ENCODE measurements at places on chromosomes 3 and 15.

GRCh38 chr3:172314591-172315160 lies 133.6 kb downstream of the GHSR start:
- no peak for DNase-seq

- no peak for DNase-seq
Observed at GRCh38 chr3:2390926-2391532, 292.4 kb downstream of the CNTN4 start.

DNA sequence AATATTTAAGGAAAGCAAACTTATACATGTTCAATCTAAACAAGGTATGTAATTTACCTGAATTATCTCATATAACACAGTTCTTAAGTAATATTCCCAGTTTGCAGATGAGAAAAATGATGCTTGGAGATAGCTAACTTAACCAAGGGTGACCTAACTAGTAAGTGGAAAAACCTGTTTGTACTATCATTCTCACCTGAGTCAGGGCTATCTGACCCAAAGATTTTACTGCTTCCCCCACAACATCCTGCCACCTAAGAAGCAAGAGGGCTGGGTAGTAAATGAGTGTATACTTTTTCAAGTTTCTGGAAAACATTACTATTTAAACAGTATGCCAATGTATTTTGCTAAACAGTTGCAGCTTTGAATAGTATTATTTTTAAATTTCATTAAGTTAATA lies 10.6 kb downstream of the TP63 start:
- no peak for DNase-seq

- DNase-seq, result no peak
Observed at GRCh38 chr3:104990758-104991157, 376.0 kb upstream of the ALCAM start.

GRCh38 chr3:11195721-11196332 lies 41.5 kb downstream of the HRH1 start:
- DNase-seq, result no peak

- DNase-seq, result no peak
Observed at GRCh38 chr3:183375337-183375736, 53.1 kb downstream of the MCF2L2 start.

GRCh38 chr15:92068121-92068520 lies 214.6 kb downstream of the SLCO3A1 start:
- no peak for DNase-seq

DNA sequence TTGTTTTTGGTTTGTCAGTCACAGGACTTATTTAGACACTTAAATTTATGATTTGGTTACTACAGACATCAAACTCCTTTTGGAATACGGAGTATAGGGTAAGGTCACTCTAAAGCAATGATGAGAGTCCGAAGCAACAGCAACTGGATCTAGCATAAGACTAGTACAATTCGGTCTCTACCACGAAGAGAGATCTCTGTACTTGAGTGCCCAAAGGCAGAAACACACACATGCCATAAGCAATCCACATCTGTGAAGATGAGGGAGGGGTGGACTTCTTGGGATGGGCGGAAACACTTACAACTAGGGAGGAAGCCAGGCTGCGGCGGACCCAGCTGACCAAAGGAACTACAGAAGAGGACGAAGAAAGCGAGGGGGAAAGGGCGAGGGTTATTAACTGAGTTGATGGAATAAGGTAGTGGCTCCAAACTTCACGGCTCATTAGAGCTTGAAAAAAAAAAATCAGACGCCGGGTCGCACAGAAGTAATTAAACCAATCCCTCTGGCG lies 595 bp downstream of the DPH6 start:
- no peak for DNase-seq

- DNase-seq, result no peak
Observed at GRCh38 chr3:37825744-37826400, 35.8 kb upstream of the CTDSPL start.

DNA sequence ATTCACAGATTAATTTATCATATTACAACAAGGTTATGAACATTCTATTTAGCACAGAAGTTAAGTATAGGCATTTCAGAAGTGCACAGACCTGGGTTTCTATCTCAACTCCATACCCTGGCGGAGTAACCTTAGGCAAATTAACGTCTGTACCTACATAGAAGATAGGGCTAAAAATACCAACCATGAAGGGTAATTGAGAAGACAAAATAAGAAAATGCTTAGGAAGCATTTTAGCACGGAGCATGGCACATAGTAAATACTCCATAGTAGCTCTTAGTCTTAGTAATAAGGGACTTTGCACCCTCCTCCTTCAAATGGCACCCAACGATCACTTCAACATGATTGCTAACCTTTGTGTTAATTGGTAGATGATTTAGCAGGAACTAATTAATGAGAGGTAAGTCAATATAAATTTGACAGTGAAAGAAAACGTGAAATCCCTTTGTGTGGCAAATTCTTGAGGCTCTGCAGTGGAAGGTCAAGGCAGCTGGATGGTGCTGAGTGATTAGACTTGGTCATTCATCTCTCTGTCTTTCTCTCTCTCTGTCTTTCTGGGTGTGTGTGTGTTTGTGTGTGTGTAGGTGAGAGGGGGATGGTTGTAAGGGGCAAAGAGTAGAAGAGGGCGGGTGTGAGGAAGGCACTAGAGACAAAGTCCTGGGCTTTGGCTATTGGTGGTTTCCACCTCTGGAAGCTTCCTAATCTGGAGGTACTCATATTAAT lies 131.1 kb upstream of the PHLDB2 start:
- no peak for DNase-seq

DNA sequence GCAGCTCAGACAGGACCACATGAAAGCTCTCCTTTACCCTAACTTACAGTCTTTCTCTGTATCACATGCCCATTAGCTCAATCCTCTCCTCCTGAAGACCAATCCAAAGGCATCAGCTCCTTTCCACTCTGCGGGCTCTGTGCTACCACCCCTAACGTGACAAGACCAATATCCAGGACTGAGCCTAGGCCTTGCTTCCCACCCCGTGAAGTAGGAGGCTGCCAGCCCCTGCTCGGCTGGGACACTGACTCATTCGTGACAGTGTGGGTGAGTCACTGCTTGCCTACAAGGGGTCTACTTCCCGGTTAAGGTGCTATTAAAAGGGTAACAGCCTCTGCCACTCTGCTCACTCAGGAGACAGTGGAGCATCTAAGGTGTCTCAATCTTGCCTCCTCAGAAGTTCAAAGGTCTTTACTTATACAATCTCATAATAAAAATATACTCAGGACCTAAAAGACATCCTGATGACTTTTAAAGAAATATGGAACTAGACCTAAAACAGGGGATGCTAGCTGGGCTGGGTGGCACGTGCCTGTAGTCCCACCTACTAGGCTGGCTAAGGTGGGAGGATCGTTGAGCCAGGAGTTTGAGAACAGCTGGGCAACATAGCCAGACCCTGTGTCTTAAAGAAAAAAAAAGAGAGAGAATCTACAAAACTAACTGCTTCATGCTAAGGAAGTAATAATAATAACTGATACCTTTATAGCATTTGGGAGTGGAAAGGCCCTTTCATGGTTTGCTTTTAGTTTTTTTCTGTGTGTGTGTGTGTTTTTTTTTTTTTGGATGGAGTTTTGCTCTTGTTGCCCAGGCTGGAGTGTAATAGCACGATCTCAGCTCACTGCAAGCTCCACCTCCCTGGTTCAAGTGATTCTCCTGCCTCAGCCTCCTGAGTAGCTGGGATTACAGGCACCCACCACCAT lies 55.0 kb downstream of the TMEM44 start:
- no peak for DNase-seq

Measured in type B pancreatic cell (in vitro differentiated cells).